Natural killer cell treated with Interleukin-12 subunit alpha and Interleukin-12 subunit beta and Interleukin-15 and Interleukin-18, amount 100 ng/mL, for 72 hours (primary cell): ENCODE measurements at places on chromosomes 13 and 19. TPM values are rescaled to one million over a fixed set of nuclear protein-coding genes. Genes with fewer than 3 reads are reported as not detected.

KLK8 gene
- not detected for total RNA-seq

ZNF578 gene
- 1.1 TPM for total RNA-seq

DCT gene
- total RNA-seq, result not detected

RFPL4AL1 gene
- total RNA-seq, result not detected

SIAH3 gene
- not detected for total RNA-seq

CGB8 gene
- total RNA-seq, result not detected

SULT2A1 gene
- total RNA-seq, result not detected

NPHS1 gene
- total RNA-seq, result not detected

TLE6 gene
- total RNA-seq, result 1.8 TPM

TPTE2 gene
- total RNA-seq, result 0.19 TPM

NCR1 gene
- 253 TPM for total RNA-seq

GRCh38 chr19:55309448-55309847, 15.7 kb downstream of the TMEM150B start:
- H3K27ac ChIP-seq, result no peak overlapping the region
- H3K4me3 ChIP-seq, result no peak overlapping the region
- DNase-seq, result no peak
- no peaks in the 10 kb centered on the region for H3K27me3 ChIP-seq

DNA sequence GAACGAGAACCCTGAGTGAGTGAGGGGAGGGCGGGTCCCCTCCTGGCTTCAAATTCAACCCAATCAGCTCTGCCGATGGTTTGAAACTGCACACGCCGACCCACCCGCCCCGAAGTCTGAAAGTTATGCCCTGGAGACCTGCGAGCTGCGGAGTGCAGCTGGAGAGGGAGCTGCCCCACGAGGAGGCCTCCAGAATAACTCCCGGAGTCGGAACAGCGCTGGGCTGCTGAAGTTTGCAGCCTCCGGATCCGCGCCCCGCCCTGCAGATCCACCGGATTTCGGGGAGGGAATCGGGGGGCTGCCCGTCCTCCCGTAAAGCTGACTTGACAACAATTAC, 7.0 kb downstream of the POU4F1 start:
- peaks cover 10% of the 10 kb centered on the region for H3K4me1 ChIP-seq
- no peak overlapping the region for H3K27ac ChIP-seq
- no peak overlapping the region for H3K4me3 ChIP-seq
- H3K27me3 ChIP-seq, result peaks cover 82% of the 10 kb centered on the region
- no peaks in the 10 kb centered on the region for H3K36me3 ChIP-seq

DNA sequence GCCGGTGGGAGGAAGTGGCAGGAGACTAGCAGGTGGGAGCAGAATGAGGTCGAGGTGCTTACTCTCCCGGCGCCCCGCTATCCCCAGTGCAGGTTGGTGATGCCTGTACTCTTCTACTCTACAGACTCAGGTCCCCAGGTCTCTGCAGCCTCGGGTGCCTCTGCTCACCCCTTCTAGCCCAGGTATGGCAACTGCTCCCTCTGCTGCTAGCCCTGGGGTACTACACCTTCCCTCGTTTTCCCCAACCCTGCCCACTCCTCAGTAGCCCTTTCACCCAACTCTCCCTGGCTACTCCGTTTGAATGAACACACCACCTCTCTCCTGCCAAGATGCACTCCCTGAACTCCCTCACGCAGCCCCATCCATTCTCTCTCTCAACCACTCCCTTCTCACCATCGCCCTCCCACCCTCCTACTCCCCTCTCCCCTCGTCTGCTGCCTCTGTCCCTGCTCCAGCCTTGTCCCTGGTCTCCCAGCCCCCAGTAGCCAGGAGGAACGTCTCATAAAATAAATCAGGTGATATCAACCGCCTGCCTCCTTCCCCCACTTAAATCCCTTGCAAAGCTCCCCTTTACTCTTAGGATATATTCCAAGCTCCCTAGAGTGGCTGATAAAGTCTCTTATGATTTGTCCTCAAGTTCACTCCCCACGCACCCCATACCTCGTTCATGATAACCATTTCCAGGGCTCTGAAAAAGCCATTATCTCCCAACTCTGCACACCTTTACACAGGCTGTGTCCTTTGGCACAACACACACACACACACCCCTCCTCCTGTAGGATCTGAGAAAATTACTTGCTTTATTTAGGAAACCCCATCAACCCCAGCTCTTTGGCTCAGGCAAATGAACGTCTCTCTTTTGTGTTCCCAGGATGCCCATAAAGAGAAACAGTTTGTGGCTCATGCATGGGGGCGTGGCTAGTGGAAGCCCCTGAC, 8.2 kb upstream of the MEIS3 start:
- no peak overlapping the region for H3K27ac ChIP-seq
- H3K4me3 ChIP-seq, result no peak overlapping the region
- no peak for DNase-seq
- peaks cover 8% of the 10 kb centered on the region for H3K36me3 ChIP-seq
- peaks cover 5% of the 10 kb centered on the region for H3K4me1 ChIP-seq

GRCh38 chr19:16760990-16761389, 41.3 kb downstream of the NWD1 start:
- no peak for DNase-seq
- no peaks in the 10 kb centered on the region for H3K4me1 ChIP-seq
- no peak overlapping the region for H3K4me3 ChIP-seq
- H3K27me3 ChIP-seq, result peaks cover 23% of the 10 kb centered on the region

DNA sequence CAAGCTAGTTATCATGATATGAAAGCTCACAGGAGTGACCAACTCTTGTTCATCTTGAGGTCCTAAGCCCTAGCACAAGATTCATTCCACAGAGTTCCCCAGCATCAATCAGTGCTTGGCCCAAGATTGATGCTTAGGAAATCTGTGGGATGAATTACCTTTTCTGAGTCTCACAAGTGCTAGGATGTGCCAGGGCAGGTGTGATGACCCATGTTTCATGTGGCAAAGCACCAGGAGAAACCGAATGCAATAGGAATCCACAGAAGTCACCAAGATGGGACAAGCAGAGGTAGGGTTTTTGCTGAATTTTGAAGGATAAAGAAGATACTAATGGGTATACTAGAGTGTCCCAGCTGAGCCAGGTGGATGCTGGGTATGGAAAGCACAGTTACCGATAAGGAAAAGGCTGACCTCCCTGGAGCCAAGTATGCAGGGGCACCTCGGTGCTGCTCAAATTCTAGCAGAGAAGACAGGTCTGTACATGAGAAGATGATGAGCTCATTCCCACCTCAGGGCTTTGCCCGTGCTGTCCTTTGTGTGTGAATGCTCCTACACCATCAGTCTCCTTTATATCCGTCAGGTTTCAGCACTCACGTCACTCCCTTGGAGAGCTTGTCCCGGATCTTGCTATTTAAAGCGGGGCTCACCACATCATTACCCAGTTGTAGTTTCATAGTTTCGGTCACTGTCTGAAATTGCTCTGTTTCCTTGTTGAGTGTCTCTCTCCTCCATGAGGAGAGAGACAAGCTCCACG, 168.9 kb upstream of the TSC22D1 start:
- no peaks in the 10 kb centered on the region for H3K4me1 ChIP-seq
- H3K27me3 ChIP-seq, result peaks cover 3% of the 10 kb centered on the region
- DNase-seq, result no peak
- H3K36me3 ChIP-seq, result no peaks in the 10 kb centered on the region

- peaks cover 3% of the 10 kb centered on the region for H3K4me1 ChIP-seq
- DNase-seq, result no peak
- no peak overlapping the region for H3K4me3 ChIP-seq
Measured at GRCh38 chr19:50548191-50549058, 19.8 kb downstream of the LRRC4B start.

DNA sequence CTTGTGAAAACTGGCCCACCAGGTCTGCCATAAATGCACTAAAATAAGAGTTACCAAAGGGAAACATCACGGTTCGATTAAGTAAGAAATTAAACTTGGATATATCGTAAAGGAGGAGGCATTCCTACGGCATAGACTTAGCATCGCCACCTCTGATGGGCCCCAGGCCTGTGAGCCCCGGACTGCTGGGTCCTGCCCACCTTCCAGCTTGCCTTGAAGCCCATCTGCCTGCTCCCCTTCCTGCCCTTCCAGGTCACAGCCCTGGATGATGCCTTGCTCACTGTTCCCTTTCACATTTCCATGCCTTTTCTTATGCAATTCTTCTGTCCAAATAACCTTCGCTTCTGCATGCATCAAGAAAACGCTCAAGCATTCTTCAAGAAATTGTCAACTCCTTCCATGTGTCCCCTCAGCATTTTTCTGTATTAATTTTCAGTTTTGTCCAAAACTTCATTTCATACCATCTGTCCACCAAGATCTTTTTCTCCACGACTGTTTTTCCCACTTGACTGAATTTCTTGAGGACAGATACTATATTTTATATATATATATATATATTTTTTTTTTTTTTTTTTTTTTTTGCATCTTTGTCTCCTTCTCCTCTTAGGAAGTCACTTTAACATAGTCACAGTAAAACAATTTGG, 91.2 kb downstream of the DOCK9 start:
- no peak overlapping the region for H3K4me3 ChIP-seq
- DNase-seq, result no peak
- H3K27me3 ChIP-seq, result no peaks in the 10 kb centered on the region
- H3K27ac ChIP-seq, result no peak overlapping the region

GRCh38 chr19:38023671-38024541, 116.9 kb downstream of the SIPA1L3 start:
- no peak for DNase-seq
- no peaks in the 10 kb centered on the region for H3K27me3 ChIP-seq
- peaks cover 10% of the 10 kb centered on the region for H3K4me1 ChIP-seq
- no peaks in the 10 kb centered on the region for H3K36me3 ChIP-seq

GRCh38 chr19:45587873-45588272, 3.3 kb upstream of the OPA3 start:
- no peak overlapping the region for H3K27ac ChIP-seq
- no peaks in the 10 kb centered on the region for H3K36me3 ChIP-seq
- H3K4me3 ChIP-seq, result no peak overlapping the region
- peaks cover 32% of the 10 kb centered on the region for H3K27me3 ChIP-seq

DNA sequence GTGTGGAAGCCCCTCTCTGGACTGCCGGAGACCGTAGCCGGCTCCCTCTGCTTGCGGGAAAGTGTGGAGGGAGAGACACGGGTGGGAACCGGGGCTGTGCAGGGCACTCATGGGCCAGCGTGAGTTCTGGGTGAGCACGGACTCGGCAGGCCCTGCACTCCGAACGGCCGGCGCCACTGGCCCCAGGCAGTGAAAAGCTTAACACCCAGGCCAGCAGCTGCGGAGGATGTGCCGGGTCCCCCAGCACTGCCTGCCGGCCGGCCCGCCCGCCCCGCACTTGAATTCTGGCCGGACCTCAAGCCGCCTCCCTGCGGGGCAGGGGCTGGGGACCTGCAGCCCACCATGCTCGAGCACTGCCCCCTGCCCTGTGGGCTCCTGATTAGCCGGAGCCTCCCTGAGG, 147.0 kb downstream of the FGF9 start:
- no peaks in the 10 kb centered on the region for H3K4me1 ChIP-seq
- H3K27me3 ChIP-seq, result peaks cover 14% of the 10 kb centered on the region
- no peak for DNase-seq
- H3K36me3 ChIP-seq, result no peaks in the 10 kb centered on the region

- no peaks in the 10 kb centered on the region for H3K36me3 ChIP-seq
- no peak overlapping the region for H3K4me3 ChIP-seq
- no peak for DNase-seq
- no peaks in the 10 kb centered on the region for H3K27me3 ChIP-seq
- peaks cover 18% of the 10 kb centered on the region for H3K4me1 ChIP-seq
Measured at GRCh38 chr13:30410705-30411125, 11.6 kb upstream of the UBE2L5 start.

- no peak for DNase-seq
- peaks cover 28% of the 10 kb centered on the region for H3K27me3 ChIP-seq
- H3K4me3 ChIP-seq, result no peak overlapping the region
- H3K27ac ChIP-seq, result no peak overlapping the region
- no peaks in the 10 kb centered on the region for H3K36me3 ChIP-seq
Measured at GRCh38 chr13:53064731-53065130, 36.1 kb downstream of the OLFM4 start.

DNA sequence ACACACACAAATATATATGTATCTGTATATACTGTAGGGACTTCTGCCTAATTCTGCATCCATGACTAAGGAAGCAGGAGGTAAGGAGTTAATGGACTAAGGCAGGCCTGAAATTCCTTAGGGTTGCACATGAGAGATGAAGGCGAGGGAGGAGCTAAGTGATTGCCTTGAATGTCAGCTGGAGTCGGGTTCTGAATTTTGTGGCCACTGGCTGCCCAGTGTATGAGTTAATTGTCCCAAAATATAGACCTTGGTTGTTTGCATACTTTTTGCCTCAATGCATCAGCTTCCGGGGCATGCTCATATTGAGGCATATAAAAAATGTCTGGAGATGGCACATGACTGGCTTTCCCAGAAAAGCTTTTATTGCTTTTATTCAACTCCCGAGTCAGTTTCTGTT, 245.5 kb downstream of the TDRD3 start:
- no peak for DNase-seq
- no peaks in the 10 kb centered on the region for H3K4me1 ChIP-seq
- H3K4me3 ChIP-seq, result no peak overlapping the region
- no peaks in the 10 kb centered on the region for H3K36me3 ChIP-seq

DNA sequence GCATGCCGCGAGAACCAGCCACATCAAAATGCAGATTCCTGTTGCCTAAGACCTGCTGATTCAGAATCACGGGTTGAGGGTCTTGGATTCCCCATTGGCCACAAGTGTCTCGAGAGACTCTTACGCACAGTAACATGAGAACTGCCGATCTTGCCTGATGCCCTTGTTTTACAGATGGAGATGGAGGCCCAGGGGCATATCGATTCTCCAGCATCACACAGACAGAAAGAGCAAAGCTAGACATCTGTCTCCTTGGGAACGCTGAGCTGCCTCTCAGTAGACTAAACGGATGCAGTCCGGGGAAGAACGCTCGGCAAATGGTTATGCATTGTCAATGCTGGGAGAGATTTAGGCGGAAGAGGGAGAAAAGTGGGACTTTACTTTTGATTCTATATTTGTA, 5.4 kb downstream of the NLRP12 start:
- no peaks in the 10 kb centered on the region for H3K36me3 ChIP-seq
- no peak for DNase-seq
- H3K4me1 ChIP-seq, result no peaks in the 10 kb centered on the region
- peaks cover 9% of the 10 kb centered on the region for H3K27me3 ChIP-seq
- no peak overlapping the region for H3K27ac ChIP-seq
- H3K4me3 ChIP-seq, result no peak overlapping the region

DNA sequence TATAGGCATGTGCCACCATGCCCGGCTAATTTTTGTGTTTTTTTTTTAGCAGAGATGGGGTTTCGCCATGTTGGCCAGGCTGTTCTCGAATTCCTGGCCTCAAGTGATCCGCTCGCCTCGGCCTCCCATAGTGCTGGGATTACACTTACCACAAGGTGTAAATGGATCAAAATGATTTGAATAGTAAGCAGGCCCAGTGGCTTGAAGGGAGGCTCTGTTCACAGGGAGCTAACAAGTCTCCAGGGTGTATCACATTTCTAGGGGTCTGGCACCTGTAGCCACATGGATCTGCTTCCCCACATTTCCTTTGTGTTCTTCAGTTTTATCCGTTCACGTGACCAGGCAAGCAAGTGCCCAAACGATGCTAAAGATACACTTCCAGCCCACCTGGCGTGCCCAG, 13.5 kb upstream of the CNFN start:
- peaks cover 27% of the 10 kb centered on the region for H3K4me1 ChIP-seq
- H3K27me3 ChIP-seq, result no peaks in the 10 kb centered on the region
- no peak for DNase-seq
- H3K36me3 ChIP-seq, result no peaks in the 10 kb centered on the region
- no peak overlapping the region for H3K27ac ChIP-seq

GRCh38 chr13:44929692-44930091, 59.6 kb downstream of the NUFIP1 start:
- no peaks in the 10 kb centered on the region for H3K36me3 ChIP-seq
- H3K27ac ChIP-seq, result no peak overlapping the region
- H3K4me3 ChIP-seq, result no peak overlapping the region
- H3K27me3 ChIP-seq, result peaks cover 17% of the 10 kb centered on the region
